ENCODE measurements at places on chromosomes 6 and 20.

- DNase-seq: no peak
Observed at GRCh38 chr20:21517566-21518277, 3.9 kb upstream of the NKX2-2 start.

DNA sequence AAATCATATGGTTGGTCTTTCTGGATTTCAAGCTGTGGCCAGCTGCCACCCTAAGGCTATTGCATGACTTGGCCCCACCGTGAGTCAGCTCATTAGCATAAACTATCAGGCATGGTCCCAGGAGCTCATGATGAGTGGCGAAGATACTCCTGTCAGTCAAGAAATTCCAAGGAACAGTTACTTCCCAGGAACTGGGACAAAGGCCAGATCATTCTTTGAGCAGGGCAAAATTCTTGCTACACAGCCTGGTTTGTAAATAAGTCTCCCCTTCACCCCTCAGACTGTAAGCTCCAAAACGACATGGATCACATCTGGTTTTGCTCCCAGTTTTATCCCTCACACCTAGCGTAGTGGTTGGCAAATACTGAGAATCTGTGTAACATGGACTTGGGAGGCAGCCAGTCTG, 33.0 kb upstream of the KIAA1586 start:
- no peak for DNase-seq

GRCh38 chr6:10886691-10887502, at the start of gene SYCP2L:
Gene SYCP2L, plus strand, starts transcription at chr6:10887052. Its CDS starts 75 bp downstream, at chr6:10887127.
- no peak for DNase-seq

DNA sequence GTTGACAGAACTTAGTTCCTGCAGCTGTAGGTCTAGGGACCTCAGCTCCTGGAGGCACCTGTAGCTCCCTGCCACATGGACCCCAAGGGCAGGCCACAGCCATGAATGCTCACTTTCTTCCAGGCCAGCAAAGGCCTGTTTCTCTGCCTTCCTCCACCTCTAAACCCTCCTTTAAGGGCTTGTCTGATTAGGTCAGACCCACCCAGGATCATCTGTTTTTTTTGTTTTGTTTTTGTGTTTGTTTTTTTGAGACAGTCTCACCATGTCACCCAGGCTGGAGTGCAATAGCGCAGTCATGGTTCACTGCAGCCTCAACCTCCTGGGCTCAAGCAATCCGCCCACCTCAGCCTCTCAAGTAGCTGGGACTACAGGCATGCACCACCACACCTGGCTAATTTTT, 11.5 kb upstream of the BCAS4 start:
- no peak for DNase-seq

GRCh38 chr6:147043994-147044477, 160.2 kb upstream of the STXBP5 start:
- DNase-seq: no peak

Data from stimulated activated CD8-positive, alpha-beta memory T cell treated with anti-CD3 and anti-CD28 coated beads, Interleukin-4, amount 100 ng/mL, for 4 hours (primary cell).